Fibroblast of skin of back (primary cell): ENCODE measurements at places on chromosomes 1 and 21.
A peak's percentile ranks its signal among the peaks of the same experiment; 100 is the strongest.

- DNase-seq, result no peak
These were observed 9.4 kb upstream of the SAMD11 start for GRCh38 chr1:914131-914890.

GRCh38 chr1:3586986-3587759, 24.1 kb downstream of the MEGF6 start:
- peak; percentile 44 for DNase-seq

GRCh38 chr1:14873677-14874076, 275.2 kb downstream of the KAZN start:
- no peak for DNase-seq

- DNase-seq, result no peak
These were observed 67.8 kb upstream of the FGGY start for GRCh38 chr1:59229138-59229537.

- DNase-seq, result peak; percentile 54
These were observed 42.1 kb upstream of the ZNF496 start for GRCh38 chr1:247373721-247374141.

- peak; percentile 33 for DNase-seq
These were observed 34.2 kb upstream of the GNPAT start for GRCh38 chr1:231206856-231207255.

GRCh38 chr1:30200161-30200560, 523.2 kb downstream of the MATN1 start:
- no peak for DNase-seq

- peak; percentile 92 for DNase-seq
These were observed 95.6 kb downstream of the ZNF281 start for GRCh38 chr1:200314085-200314750.

DNA sequence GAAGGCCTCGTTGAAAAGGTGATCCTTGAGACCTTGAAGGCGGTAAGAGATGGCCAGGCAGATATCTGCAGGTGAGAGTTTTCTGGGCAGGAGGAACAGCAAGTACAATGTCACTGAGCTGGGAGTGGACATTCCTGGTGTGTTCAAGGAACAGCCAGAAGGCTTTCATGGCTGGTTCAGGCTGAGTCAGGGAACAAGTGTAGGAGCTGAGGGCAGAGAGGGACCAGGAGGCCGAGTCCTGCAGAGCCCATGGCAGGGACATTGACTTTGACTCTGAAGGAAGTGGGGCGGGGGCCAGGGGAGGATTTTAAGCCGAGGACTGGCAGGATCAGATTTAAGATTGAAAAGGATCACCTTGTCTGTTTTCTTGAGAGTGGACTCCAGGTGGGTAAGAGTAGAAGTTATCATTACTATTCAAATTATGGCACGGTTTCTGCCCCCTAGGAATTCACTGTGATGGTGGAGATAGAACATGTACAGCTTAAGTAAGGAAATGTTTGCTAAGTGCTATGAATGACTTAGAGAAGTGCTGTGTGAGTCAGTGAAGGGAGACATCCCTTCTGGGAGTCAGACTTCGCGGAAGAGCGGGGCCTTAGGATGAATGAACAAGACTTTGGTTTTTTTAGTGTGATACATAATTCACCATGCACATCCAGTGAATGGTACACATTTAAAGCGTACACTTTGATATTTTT, 202.3 kb downstream of the KIF26B start:
- DNase-seq, result no peak

DNA sequence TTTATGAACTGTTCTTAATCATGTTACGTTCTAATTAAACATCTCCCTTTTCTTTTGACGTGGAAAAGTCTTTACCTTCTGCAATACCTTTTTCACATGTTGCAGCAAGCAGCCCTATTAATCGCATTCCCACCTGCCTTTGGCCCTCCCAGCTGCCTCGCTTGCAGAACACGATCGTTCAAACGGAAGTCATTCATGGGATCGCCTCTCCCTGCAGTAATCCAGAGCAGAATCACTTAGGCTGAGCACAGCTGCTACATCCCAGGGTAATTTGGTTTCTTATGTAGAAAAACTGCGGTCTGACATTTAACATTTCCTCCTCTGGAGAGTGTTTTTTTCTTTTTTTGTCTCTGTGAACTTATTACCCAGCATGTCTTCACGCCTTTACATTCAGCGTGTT, 206.3 kb downstream of the KIF26B start:
- no peak for DNase-seq

DNA sequence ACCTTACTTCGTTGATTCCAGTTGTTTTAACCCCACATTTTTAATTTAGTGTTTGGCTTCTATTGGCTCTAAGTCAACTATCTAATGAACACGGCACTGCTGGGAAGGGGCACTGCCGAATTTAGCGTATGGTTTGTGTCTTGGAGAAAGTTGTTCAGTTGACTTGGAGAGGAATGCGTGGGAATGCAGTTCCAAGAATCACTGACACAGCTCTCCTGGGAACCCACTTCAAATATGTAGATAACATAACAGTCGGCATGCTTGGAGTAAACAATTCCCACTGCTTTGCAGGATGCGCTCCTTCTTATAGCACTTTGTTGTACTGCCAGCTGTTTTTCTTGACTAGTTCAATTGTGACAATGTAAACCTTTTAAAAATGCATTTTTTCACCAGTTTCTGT, 104.3 kb downstream of the RYR2 start:
- no peak for DNase-seq

DNA sequence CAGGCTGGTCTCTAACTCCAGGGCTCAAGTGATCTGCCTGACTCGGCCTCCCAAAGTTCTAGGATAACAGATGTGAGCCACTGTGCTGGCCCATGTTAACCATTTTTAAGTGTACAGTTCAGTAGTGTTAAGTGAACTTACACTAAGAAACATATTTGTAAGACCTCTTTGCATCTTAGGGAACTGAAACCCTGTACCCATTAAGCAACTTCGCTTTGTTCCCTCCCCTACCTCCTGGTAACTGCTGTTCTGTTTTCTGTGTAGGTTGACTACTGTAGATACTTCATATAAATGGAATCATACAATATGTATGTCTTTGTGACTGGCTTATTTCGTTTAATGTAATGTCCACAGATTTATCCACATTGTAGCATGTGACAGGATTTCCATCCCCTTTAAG, 11.0 kb downstream of the NUDC start:
- DNase-seq, result no peak

- no peak for DNase-seq
These were observed 41.1 kb upstream of the RPL11 start for GRCh38 chr1:23650344-23650990.

DNA sequence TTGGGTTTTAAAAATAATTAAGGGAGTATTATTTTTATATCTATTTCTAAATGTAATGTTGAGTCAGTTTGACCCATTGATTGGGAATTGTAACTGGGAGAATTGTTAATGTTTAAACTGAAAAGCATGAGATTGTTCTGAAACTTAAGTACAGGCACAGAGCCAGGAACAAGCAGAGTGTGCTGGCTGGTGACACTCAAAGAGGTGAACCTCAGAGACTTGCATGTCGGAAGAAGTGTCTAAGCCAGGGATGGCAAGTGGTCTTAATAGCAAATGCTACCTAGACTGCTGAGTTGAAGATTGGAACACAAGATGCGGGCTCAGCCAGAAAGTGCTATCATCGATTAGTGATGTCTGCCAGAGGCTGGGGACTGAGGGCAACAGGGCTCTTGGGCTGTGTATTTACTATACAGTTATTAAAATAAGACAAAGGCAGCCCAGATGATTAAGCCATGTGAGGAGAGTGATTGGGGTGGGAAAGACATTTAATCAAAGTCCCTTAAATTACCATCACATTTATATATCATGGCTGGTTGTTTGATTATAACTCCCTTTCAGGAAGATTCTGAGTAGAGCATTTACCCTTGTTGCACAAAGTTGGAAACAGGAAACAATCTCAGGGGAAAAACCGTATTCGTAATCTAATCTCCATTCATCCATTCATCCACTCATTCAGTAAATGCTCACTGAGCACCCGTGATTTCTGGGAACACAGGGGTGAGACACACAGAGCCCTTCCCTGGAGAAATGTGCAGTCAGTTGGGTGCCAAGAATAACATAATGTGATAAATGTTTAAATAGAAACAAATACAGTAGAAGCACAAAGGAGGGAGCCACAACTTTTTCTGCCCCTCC, 42.8 kb downstream of the C8A start:
- DNase-seq, result peak; percentile 4

GRCh38 chr1:32241001-32241763, 5.8 kb upstream of the FAM167B start:
- DNase-seq, result peak; percentile 44

DNA sequence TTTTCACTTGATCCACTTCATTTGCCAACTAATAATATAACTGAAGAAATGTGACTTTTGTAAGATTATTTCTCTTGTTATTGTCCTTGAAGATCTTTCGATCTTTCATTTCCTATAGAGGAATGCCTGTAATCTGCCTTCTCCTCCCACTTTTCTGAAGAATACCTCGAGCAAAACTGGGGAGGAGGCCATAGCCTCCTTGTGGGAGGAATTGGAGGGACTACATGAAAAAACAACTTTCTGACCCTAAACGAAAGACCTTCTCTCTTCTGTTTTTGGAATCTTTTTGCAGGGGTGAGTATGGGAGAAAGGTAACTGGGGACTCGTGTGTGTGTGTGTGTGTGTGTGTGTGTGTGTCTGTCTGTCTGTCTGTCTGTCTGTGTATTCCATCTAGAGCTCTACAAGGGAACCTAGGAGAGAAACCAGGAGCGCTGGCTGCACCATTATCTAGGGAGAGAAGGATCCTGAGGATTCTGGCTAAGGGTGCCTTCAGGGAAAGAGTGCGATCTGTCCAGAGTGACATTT, 32.4 kb upstream of the MAB21L3 start:
- no peak for DNase-seq

- DNase-seq, result peak; percentile 20
These were observed 929 bp upstream of the TRIM45 start for GRCh38 chr1:117122330-117123025.

- DNase-seq, result no peak
These were observed 3.4 kb downstream of the RUNX3 start for GRCh38 chr1:24926563-24927249.

DNA sequence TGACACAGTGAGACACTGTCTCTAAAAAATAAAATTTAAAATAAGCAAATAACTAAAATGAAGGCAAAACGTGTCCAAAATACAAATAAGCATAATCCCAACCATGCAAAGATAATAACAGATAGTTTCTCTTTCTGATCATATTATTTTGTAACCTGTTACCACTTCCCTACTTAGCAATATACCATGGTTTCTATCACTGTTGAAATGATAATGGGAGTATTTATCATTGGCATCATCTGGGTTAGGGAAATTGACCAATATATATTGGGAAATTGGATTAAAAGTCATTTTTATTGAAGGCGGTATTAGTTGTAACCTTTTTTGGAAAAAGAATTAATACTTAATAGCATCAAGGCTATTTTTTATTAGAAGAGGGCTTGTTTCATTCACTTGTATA, 47.0 kb downstream of the USP25 start:
- DNase-seq, result no peak

DNA sequence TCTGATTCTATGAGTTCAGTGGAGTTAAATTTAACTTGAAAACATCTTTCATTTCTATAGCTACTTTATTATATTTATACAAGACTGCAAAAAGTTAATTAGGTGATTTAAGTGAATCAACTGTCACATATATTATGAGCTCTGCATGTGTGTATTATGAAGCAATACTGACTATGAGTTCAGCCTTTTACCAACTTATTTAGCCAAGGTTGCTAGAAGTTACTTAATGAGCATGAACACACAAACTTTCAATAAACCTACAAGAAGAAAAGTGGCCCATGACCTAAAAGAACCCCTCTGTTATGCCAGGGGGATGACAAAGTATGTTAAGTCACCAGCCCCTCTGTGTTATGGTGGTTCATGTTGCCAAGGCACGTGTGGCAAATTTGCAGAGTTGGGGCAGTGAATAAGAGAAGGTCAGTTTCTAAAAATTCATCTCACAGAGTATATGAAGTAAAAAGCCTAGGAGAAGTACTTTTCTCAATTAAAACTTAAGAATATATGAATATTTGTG, 86.7 kb upstream of the LYPLAL1 start:
- no peak for DNase-seq

GRCh38 chr1:199866210-199866617, 161.3 kb upstream of the NR5A2 start:
- DNase-seq, result no peak

- DNase-seq, result no peak
These were observed 275.5 kb downstream of the CAMTA1 start for GRCh38 chr1:7060745-7061144.

DNA sequence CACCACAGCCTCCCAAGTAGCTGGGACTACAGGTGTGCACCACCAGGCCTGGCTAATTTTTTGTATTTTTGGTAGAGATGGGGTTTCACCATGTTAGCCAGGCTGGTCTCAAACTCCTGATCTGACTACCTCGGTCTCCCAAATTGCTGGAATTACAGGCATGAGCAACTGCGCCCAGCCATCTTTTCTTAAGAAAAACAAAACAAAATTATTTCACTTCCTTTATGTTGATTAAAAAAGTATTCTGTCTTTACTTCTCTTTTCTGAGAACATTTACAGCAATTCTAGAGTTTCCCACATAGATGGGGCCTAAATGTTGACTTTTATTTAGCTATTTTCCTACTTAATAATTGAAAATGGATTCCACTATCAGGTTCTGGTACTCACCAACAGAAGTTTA, 17.3 kb upstream of the TMEM183A start:
- no peak for DNase-seq

DNA sequence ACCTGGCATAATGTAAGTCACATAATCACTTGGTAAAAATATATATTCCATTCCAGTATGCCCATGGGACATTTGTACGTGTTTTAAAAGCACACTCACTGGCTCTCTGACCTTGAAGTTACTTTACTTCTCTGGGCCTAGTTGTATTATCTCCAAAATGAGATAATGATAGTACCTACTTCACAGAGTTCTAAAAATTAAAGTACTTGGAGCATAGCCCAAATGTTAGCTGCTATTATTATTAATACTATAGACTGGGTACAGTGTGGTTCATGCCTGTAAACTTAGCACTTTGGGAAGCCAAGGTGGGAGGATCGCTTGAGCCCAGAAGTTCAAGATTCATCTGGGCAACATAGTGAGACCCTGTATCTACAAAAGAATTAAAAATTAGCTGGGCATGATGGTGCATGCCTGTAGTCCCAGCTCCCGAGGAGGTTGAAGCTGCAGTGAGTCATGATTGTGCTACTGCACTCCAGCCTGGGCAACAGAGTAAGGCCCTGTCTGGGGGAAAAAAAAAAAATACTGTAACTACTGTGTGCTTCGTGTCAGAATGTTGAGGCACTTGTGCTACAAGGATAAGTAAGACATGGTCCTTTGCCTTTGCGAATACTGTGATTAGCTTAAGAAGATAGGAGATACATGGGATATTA, 45.7 kb downstream of the TDRD5 start:
- DNase-seq, result no peak

DNA sequence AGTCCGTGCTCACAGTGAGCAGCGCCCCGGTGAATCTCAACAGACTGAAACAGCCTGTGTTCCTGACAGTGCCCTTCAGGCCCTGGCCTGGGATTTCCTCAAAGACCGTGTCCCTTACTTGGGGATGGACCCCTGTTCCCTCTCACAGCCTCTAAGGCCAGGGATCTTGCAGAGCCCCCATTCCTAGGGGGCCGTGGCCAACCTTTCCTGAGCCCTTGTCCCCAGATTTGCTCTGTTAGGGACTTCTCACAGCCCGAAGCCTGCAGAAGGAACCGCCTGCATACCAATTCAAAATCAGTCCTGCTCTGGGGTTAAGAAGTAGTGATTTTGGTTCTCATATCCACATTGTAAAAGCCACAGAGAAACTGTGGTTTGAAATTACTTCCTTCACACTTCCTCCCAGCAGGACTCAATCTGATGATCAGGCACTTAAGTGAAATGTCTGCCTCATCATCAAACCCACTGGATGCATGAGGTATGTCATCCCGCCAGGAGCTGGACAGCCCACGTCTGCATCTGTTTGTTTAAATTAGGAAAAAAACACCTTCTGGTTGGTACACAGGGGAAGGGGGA, 14.9 kb downstream of the ABCA4 start:
- no peak for DNase-seq

- no peak for DNase-seq
These were observed 4.8 kb downstream of the RUNX3 start for GRCh38 chr1:24925082-24925779.
